ENCODE measurements at places on chromosomes 1 and 21. TPM values are rescaled to one million over a fixed set of nuclear protein-coding genes. Genes with fewer than 3 reads are reported as not detected.

Gene EVA1C
- 50.3 TPM for total RNA-seq

Gene FNBP1L
- total RNA-seq: 22.8 TPM

- no peak for DNase-seq
These were observed 3.8 kb downstream of the LRRC3 start for GRCh38 chr21:44458971-44459711.

Gene SLC16A4
- total RNA-seq: 7.2 TPM

GRCh38 chr1:1857096-1857703 lies 33.7 kb downstream of the GNB1 start:
- DNase-seq: no peak

DNA sequence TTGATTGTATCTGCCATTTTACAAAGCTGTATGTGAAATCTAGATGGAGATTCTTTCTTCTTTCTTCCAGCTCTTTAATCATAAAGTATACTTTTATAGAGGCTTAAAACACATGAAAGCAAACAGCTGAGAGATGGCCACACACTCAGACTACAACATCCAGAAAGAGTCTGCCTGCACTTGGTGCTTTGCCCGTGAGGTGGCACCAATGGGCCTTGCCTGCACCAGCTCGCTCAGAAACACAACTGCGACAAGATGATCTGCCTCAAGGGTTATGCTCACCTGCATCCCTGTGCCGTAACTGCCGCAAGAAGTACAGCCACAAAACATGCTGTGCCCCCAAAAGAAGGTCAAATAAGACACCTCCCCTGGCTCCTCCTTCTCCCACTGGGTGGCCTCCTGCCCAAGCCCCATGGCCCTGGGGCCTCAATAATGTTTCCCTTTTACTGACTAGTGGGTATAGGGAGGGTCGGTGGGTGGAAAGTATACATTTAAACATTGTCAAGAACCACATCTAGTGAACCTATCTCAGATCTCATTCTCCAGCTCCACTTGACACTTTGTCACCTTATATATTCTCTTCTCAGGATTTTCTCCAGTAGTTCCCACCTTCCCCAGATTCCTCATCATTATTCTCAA lies 66.7 kb upstream of the ANGPTL3 start:
- no peak for DNase-seq

DNA sequence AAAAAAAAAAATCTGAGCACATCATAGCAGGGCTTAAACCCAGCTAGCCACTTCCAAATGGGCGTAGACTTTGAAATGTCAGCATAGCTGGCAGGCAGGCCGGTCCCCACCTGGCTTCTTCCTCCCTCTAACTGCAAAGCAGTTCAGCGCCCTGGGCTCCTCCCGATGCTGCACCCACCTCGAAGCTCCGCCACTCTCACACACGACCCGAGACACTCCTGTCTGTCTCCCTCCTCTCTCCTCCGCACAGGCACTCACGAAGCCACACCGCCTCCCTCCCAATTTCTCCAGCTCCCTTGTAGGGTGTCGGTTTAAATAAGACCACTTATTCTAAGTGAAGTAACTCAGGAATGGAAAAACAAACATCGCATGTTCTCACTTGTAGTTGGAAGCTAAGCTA lies 301.3 kb downstream of the NPHP4 start:
- peak; percentile 72 for DNase-seq

- no peak for DNase-seq
These were observed 19.6 kb upstream of the CLCA4 start for GRCh38 chr1:86527306-86527705.

Gene OR2T33
- total RNA-seq: not detected

DNA sequence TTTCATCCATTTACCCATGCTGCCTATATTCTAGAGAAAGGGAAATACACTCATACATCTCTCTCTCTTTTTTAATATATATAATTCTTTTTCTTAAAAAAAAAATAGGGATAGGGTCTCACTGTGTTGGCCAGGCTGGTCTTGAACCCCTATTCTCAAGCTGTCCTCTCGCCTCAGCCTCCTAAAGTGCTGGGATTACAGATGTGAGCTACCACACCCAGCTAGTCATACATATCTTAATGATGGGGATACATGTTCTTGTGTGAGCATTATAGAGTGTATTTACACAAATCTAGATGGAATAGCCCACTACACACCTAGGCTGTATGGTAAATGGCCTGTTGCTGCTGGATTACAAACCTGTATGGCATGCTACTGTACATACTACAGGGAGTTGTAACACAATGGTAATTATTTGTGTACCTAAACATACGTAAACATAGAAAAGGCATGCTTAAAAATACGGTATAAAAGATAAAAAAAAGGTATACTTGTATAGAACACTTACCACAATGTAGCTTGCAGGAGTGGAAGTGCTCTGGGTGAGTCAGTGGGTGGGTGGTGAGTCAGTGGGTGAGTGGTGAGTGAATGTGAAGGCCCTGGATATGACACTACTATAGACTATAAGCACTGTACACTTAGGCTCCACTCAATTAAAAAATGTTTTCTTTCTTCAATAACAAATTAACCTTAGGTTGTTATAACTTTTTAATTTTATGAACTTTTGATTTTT lies 72.9 kb downstream of the IVNS1ABP start:
- DNase-seq: no peak

Gene SLAMF6
- total RNA-seq: 1.2 TPM

GRCh38 chr1:99232172-99232571 lies 32.1 kb upstream of the PLPPR4 start:
- DNase-seq: no peak

- no peak for DNase-seq
These were observed 977 bp downstream of the PRPF3 start for GRCh38 chr1:150322310-150322709.

DNA sequence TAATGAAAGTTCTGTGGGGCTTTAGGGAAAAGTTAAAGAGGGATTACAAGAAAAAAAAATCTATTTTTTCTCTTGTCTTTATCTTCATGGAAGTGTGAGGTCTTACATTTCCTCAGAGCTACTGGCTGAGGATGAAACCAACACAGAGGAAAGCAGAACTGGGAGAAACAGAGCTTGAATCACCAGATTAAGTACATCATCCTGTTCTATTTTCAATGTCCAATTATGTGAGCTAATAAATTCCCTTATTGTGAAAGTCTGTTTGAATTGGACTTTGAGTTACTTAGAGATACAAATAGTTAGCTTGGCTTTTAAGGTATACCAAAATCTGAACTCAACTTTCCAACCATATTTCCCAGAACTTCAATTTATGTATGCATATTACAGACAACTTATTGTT lies 69.2 kb downstream of the LPGAT1 start:
- DNase-seq: no peak

DNA sequence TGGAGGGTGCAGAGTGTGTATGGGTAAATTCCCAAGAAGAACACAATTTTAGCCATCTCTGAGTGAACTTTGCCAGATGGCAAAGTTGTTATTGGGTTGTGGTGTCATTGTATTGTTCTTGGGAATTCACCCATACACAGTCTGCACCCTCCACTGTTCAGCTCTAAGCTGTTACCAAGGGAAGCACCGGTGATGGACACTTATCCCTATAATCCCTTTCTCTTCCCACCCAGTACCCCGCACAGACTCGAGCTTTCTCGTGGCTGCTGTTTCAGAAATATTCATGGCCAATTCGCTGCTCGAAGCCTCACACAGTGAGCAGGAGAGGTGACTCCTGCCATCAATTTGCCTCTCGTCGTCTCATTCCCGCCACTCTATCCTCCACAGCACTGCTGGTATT lies 95.7 kb upstream of the PALMD start:
- no peak for DNase-seq

Gene GJA9
- not detected for total RNA-seq

Gene SPATA45
- not detected for total RNA-seq

DNA sequence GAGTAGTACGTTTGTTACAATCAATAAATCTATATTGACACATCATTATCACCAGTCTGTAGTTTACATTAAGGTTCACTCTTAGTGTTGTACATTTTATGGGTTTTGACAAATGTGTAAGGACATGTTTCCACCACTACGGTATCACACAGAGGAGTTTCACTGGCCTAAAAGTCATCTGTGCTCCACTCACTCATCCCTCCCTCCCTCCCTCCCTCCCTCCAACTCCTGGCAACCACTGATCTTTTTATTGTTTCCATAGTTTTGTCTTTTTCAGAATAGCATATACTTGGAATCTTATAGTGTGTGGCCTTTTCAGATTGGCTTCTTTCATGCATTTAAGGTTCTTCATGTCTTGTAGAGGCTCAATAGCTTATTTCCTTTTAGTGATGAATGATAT lies 44.1 kb upstream of the RHOU start:
- DNase-seq: no peak

DNA sequence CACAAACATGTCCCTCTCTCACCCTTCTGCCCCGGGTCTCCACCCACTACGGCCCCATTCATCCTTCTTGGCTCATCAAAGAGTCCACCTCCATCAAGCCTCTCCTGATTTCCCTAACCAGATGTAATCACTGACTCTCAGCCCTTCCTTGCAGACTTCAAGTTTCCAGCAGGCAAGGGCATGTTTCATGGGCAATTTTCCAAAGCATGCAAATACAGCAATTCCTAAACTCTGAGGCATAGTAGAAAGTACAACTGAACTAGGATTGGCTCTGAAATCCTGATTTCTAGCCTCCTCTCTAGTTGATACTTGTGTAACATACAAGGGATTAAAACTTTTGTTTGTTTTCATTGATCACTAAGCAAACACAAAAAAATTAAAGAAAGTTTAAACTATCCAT lies 109.1 kb upstream of the GADD45A start:
- DNase-seq: no peak

DNA sequence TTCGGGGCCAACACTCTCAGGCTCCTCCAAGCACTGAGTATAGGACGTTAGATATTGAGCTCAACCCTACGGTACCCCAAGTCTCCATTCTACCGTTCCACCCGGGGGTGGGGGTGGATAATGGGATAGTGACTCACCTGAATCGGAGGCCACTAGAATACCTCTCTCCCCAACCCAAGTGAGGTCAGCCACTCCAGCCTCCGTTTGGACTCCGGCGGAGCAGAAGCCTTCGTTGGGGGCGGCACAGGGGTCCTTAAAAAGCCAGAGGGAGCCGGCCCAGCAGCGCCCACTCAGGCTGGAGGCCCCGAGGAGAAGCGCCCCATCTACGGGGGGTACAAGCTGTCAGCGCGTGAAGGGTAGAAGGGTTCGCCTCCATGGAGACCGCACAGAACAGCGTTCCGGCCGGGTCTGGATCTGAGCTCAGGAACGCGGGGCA lies 556 bp downstream of the WDR77 start:
- DNase-seq: no peak

Gene LCE1D
- total RNA-seq: not detected

Gene KCNJ9
- total RNA-seq: not detected

GRCh38 chr1:16387201-16388188 lies 20.5 kb downstream of the SZRD1 start:
- no peak for DNase-seq

Gene ZC3H12A
- total RNA-seq: 34.2 TPM

- peak; percentile 84 for DNase-seq
These were observed 12.0 kb downstream of the PPFIA4 start for GRCh38 chr1:203038217-203038741.

- DNase-seq: no peak
These were observed 1.0 kb upstream of the EPS15 start for GRCh38 chr1:51519865-51520699.

Gene OR2T29
- not detected for total RNA-seq

DNA sequence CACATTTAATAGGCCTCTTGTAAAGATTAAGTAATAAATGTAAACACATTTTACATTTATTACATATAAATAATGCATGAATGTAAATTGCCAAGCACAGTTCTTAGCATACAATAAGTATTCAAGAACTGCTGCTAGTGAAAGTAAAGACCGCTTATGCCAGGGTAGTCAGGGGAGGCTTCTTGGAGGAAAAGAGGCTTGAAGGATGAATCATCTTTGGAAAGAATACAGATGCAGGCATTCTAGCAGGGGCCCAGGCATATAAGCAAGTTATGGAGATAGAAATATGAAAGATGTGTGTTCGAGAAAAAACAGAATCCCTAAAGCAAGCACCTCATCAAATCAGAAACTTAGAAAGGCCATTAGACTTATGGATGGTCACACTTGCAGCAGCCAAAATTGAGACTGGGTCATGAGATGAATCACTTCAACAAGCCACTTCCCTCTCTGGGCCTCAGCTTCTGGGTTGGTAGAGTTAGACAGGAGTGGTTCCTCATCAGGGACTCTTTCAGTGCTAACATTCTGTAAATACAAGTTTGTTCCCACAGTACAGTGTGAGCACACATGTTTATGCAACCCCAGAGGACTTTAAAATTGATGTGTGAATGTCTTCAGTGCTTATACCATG lies 79.8 kb upstream of the ROR1 start:
- no peak for DNase-seq

DNA sequence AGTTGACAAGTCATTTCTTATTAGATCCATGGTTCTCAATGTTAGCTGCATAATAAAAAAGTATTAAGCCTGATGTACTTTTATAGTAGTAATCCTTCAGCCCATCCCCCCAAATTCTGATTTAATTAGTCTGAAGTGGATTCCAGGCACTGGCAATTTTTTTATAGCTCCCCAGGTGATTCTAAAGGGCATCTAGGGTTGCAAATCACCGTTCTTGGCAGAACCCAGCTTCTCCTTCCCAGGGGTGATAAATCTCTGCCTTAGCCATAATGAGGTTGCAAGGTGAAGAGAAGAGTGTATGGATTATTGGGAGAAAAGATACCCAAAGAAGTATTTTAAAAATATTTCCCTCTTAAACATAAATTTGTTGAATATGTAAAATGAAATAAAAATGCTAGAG lies 43.0 kb upstream of the RXRG start:
- no peak for DNase-seq

DNA sequence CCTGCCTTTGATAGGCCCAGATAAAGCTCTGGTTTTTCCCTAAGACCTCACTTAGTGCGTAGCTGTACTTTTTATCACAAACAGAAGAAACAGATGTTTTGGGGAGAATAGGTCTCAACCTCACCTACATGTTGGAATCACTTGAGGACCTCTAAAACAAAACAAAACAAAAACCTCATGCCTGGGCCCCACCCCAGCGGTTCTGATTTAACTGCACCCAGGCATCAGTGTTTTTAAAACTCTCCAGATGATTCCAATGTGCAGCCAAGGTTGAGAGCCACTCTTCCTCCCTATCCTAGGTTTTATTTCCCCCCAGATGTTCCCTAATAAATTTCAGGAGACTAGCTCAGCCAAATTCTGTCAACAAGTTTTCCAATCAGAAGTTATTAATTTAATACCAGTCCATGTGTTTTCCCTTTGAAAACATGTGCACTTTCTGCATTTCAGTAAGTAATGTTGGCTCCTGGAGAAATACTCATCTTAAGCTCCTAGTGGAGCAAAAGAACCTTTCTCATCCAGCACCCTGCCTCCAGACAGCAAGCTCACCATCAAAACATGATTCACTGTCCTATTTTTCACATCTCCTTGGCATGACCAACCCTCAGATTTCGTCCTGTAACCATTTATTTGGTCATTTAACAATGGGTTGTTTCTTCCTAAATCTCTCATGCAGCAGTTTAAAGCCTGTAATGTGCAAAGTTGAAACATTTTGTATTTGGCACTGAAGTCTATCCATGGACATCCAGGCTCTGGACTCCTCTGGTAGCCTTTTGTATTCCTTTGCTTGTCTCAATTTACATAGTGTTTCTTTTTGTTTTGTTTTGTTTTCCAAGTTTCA lies 27.5 kb downstream of the LRRC8C start:
- no peak for DNase-seq

GRCh38 chr1:12730156-12730555 lies 14.2 kb downstream of the AADACL3 start:
- no peak for DNase-seq

Gene NIT1
- total RNA-seq: 32.7 TPM
